ENCODE measurements at places on chromosomes 7 and 10.

GRCh38 chr10:17562614-17563013, 54.6 kb downstream of the HACD1 start:
- no peak for DNase-seq

DNA sequence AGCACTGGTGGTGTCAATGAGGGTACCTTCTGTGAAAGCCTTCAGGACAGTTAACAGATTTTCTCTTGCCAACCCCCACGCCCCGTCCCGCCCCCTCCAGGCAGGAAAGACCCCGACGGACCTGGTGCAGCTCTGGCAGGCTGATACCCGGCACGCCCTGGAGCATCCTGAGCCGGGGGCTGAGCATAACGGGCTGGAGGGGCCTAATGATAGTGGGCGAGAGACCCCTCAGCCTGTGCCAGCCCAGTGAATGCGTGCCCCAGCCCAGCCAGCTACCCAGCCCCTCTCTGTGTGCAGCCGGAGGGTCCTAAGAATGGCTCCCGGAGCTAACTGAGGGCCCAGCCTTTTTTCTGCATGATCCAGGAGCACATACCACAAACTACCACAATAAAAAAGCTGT, 713 bp upstream of the HOGA1 start:
- DNase-seq, result no peak

GRCh38 chr10:63520500-63521415, at the start of gene REEP3:
TSS of gene REEP3 (plus strand) at chr10:63521401. CDS start at chr10:63521546, 145 bp downstream.
- DNase-seq, result peak; percentile 7

GRCh38 chr10:99874341-99875085, 92.1 kb downstream of the ABCC2 start:
- DNase-seq, result no peak

DNA sequence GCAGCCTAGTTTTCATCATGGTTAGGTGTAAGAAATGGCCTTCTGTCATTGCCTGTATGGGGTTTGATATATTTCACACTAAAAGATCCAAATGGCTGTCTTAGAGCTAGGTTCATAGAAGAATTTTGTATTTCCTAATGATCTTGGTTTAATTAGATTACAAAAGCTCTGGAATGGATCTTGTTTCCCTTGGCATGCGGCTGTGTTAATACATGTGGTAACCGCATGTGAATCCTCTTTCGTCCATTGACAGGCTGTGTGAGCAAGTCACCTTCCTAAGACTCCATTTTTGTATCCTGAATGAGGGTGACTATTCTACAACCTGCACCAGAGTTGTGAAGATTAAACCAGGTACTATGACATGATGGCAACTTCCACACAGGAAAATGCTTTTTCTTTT, 12.4 kb upstream of the FZD1 start:
- no peak for DNase-seq

DNA sequence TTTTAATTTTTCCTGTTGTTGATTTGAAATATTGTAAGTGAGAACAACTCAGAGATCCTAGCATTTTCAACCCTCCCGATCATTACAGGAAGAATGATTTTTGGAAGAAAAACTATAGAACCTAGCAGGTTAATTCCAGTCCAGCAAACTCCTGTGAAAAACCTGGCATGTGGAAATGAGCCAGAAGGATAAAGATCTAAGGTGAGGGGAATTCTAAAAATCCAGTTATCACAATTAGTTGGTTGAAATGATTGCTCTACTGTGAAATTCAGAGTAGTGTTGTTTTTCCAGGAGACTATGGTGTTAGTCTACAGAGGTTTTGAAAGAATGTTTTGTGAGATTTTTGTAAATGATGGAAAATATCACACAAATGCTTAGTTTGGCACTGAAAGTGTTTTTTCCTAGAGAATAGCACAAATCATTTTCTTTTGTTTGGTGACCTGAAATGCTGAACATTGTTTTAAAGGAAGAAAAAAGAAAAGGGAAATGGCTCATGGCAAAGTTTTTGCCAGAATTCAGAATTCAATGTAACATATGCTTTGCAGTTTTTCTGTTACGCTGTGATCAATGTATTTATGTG, 152.4 kb upstream of the SLC26A5 start:
- no peak for DNase-seq

GRCh38 chr10:45581216-45581549, 91.4 kb downstream of the ZFAND4 start:
- DNase-seq, result no peak

GRCh38 chr7:132618956-132619305, 42.7 kb upstream of the PLXNA4 start:
- DNase-seq, result no peak

- no peak for DNase-seq
These were observed 4.4 kb upstream of the ABHD11 start for GRCh38 chr7:73742753-73743641.

- no peak for DNase-seq
These were observed 73.1 kb downstream of the KLF6 start for GRCh38 chr10:3711918-3712317.

DNA sequence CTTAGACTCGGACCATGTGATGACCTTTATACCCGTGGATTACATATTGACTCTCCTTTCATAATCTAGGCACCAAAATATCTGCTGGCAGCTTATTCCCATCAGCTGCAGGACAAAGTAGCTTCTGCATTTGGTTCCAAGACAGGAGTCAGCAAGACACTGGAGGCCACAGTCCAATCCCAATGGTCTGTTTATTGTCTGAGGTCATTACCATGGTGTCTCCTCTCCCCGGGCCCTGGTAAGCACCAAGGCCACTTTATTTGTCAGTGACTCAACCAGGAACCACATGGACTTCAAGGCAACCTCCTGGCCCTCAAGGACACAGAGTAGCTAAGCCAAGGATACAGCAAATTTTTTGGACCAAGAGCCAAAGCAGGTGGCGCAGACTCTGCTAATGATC, 36.1 kb downstream of the KCNMA1 start:
- no peak for DNase-seq

GRCh38 chr7:151727579-151728285, 149.2 kb downstream of the PRKAG2 start:
- DNase-seq, result no peak

DNA sequence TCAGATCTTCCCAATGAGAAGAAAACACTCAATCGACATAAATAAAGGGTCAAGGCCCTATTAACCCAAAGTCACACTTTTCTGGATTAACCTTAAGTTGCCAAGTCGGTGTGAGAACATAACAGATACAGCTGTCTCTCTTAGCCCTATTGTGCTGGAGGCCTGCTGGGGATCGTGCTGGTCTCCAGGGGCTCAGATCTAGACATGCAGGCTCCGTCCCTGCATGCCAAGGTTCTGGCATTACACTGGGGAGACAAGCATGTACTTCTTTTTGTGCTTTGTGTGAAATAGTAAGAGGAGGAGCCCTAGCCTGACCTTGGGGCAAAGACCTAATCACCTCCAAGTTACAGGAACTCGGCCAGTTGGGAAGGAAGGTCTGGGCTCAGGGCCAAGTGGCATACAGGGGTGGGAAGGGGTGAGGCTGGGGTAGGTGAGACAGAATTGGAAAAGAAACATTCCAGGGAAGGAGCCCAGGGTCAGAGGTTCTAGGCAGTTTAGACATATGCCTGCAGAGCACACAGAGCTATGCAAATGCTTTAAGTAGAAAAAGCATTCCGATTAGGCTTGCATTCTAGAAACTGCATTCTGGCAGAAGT, 216.4 kb downstream of the HECW1 start:
- DNase-seq, result no peak

- no peak for DNase-seq
These were observed 51.6 kb downstream of the SMKR1 start for GRCh38 chr7:129553899-129554461.

GRCh38 chr7:108059526-108059925, 56.6 kb upstream of the LAMB1 start:
- no peak for DNase-seq

DNA sequence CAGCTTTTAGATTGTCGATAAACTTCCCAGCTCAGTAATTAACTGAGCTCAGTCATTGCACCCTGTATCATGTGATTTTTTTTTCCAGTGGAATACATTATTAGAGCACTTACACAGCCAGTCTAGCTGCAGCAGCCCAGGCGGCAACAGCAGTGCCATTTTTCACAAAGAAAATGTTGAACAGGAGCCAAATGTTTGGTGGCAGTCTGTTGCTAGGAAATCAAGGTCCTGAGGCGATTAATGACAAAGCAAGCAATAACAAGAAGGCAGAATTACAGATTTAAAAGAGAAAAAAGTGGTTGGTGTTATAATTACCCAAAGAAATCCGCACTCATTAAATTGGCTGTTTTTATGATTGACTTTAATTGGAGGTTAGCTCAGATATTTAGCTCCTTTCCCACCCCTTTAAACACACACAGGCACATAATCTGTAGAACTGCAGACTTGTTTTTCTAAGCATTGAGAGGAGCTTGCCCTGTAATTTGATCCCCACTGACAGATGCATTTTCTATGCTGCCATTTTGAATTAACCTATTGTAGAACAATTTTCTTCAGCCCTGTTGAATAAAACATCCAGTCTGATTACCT, 267.4 kb downstream of the ADK start:
- no peak for DNase-seq

GRCh38 chr7:47473499-47474210, 108.3 kb downstream of the TNS3 start:
- DNase-seq, result no peak

DNA sequence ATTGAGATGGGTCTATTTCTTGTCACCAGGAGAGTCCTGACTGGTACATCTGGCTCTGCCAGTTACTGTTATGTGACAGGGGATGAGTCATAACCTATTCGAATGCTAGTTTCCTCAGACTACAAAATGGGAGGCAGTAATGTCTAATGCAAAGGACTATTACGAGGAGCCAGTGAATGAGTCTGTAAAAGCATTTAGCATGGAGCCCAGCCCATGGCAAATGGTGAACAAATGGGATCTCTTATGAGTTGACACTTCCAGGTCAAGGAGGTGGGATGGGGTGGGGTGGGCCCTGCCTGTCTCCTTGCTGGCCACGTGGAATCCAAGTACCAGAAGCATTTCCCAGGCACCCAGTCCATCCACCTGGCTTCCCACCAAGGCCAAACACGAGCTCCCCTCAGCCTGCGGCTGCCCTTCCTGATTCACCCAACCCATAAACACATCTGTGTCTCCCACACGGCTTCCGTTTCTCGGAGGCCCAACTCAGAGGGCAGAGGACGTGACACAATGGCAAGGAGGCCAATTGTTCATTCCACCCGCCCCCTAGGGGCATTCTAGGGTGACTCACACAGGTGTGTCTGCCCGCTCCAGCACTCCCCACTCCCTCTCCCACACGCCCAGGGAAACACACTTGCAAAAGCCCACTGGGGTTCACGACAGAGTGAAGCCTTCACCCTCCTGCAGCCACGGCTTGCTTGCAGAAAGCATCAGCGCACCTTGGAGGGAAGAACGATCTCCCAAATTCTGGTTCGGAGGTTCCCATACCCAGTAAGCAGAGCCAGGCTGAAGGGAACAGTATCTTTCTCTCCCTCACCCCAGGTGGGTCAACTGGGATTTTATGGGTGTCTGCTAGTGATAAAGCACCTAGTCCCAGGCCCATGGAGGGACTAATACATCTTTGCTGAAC, 109.8 kb downstream of the SH3PXD2A start:
- peak; percentile 48 for DNase-seq

GRCh38 chr7:153385502-153385901, 626.0 kb downstream of the ACTR3B start:
- no peak for DNase-seq

GRCh38 chr7:137925754-137926153, 76.1 kb downstream of the CREB3L2 start:
- DNase-seq, result no peak

DNA sequence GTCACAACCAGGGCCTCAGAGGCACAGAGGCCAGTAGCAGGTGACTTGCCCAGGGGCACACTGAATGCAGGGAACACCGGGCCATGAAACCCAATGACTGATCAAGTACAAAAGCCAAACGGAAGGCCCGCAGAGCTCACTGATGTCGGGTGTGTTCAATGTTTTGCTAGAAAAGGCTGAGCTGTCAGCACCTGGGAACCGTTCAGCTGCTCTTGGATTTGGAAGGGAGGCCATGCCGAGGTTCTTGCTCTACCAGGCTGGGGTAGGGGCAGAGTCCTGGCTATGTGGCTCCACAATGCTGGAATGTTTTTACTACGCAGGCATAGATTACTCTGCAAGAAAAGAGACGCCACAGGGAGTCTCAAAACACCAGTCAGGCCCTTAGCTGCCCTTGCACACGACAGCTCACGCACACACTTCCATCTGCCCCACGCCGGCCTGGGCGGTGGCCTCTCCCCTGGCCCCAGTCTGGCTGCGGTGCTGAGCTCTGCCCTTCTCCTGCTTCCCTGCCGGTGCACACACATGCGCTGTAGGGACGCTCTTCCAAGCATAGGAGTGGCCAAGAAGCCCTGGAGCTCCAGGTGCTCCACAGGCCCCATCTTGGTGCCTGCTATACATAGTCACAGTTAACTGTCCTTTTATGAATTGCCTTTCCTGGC, 79.9 kb downstream of the ZRANB1 start:
- DNase-seq, result no peak

DNA sequence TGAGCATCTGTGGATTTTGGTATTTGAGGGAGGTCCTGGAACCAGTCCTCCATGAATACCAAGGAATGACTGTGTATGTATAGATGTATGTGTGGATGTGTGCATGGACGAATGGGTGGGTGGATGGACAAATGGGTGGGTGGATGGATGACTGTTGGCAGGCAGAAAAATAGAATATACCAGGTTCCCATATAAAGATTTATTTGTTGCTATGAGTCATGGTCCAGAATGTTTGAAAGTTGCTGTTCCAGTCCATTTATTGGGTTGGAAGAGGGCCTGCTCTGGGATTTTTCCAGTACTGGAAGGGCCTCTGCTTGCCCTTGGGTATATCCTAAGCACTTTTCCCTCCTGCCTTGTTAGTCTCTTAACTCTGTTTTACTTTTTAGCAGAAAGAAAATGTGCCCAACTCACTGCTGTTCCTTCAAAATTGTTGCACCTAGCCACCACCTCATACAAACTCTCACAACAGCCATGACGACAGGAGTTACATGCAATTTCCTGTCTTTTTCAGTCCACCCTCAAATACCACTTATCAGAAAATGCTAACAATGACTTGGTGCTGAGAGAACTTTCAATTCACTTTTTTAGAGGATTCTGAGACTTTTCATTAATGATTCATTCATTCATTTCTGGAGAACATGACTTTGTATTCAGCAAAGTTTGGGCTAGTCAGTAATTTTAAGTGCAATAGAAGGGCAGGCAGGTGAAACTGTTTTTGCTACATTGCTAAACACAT, 108.1 kb downstream of the EEPD1 start:
- no peak for DNase-seq

- no peak for DNase-seq
These were observed 902 bp upstream of the NFE2L3 start for GRCh38 chr7:26151096-26151495.

DNA sequence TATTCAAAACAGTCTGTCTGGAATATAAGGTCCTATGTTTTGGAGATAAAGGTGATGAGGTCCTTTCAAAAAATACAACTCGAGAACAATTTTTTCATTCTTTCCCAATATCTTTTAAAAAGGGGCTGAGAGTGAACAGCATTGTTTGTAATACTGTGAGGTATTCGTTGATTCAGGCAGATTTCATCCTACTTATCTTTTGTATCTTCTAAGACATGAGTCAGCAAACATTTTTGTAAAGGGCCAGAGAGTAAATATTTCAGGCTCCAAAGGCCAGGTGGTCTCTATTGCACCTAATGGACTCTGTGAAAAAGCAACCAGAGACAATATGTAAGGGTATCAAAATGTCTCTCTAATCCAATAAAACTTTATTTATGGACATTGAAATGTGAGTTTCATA, 8.1 kb upstream of the ANK3 start:
- no peak for DNase-seq
